ENCODE measurements at places on chromosomes 12 and 14.

DNA sequence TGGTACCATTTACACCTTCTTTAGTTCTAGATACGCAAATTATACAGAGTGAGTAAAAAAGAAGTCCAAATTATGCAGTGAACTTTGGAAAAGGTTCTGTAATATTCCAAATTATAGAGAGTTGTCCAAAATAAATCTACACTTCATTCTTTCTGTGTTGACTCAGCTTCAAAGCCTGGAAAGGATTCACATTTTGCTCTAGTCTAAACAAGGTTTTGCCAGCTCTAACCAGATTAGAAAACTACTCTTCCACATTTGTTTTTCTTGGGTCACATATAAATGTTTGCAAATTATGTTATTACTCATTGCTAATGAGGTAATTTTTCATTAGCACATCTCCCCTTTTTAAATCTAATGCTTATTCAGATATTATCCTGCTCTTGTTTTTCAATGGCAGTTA, 1562.4 kb upstream of the SEL1L start:
- DNase-seq: no peak

DNA sequence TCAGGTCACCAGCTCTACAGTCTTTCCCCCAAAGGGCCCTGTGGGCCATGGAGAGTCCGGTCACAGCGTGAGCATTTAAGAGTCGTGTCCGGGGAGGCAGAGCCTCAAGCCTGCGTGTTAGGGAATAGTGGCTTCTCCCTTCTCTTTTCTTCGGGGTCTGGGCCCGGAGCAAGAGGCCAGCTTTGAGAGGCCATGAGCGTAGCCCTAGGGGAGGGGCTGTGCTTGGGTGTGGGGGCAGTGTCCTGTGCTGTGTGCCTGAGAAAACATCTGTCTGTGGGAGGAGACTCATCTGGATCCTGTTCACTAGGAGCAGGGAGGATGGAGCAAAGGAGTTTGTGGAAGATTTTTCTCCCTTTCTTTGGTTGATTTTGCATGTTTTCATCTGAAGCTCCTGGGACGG, 5.3 kb downstream of the LRP1-AS start:
- DNase-seq: no peak

GRCh38 chr14:22547313-22547947, 41.6 kb downstream of the DAD1 start:
- DNase-seq: no peak

- no peak for DNase-seq
Observed at GRCh38 chr12:93707836-93708235, 30.7 kb downstream of the CRADD start.
